Activated CD4-positive, alpha-beta memory T cell treated with anti-CD3 and anti-CD28 coated beads for 36 hours (primary cell): ENCODE measurements at places on chromosomes 12 and 14.

- H3K4me3 ChIP-seq, result no peak overlapping the region
- peaks cover 18% of the 10 kb centered on the region for H3K4me1 ChIP-seq
- no peak overlapping the region for H3K27ac ChIP-seq
- peaks cover 6% of the 10 kb centered on the region for H3K27me3 ChIP-seq
- no peak for DNase-seq
Measured at GRCh38 chr12:57126561-57126960, 1.7 kb upstream of the LRP1 start.

DNA sequence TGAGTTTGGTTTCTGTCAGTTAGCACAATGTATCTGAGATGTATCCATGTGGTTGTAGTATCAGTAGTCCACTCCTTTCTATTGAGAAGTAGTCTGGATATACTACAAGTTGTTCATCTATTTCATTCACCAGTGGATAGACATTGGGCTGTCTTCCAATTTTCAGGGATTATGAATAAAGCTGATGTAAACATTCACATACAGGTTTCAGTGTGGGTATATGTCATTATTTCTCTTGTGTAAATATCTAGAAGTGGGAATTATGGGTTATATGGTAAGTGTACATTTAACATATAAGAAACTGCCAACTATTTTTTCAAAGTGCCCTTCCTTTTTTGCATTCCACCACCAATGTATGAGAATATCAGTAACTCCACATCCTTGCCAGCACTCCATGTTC, 35.9 kb downstream of the PHLDA1 start:
- H3K27ac ChIP-seq, result no peak overlapping the region
- H3K36me3 ChIP-seq, result no peaks in the 10 kb centered on the region
- DNase-seq, result no peak
- no peaks in the 10 kb centered on the region for H3K27me3 ChIP-seq
- H3K4me1 ChIP-seq, result peaks cover 31% of the 10 kb centered on the region
- H3K4me3 ChIP-seq, result no peak overlapping the region

DNA sequence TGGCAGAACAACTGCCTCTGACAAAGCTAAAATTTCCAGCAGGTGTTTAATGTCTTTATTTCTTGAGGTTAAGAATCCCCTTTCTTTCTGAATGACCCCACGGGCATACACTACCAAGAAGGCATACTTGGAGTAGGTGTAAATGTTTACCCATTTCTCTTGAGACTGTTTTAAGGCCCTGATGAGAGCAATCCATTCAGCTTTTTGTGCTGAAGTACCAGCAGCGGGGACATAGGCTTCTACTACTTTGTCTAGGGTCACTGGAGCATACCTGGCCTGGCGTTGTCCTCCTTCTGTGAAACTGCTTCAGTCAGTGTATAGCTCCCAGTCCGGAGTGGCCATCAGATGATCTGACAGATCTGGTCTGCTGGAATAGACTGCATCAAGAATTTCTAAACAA, 22.7 kb downstream of the ANG start:
- H3K27ac ChIP-seq, result no peak overlapping the region
- H3K4me3 ChIP-seq, result no peak overlapping the region
- no peak for DNase-seq
- no peaks in the 10 kb centered on the region for H3K4me1 ChIP-seq

DNA sequence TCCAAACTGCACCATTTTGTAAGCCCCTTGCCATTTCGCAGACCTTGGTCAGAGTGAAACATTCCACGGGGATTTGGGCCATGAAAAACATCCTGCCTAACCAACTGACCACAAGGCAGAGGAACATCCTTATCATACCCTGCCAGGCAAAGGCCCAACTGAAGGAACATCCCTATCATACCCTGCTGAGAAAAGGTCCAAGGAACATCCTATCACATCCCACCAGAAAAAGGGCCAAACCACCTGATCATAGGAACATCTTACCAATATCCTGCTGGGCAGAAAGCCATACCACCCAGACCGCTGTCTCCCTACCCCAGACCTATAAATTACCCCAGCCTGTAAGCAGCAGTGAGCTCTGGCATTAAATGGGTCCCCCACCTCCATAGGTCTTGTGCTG, 19.4 kb upstream of the LRRC9 start:
- DNase-seq, result no peak
- no peak overlapping the region for H3K27ac ChIP-seq
- peaks cover 9% of the 10 kb centered on the region for H3K27me3 ChIP-seq
- H3K4me1 ChIP-seq, result no peaks in the 10 kb centered on the region

DNA sequence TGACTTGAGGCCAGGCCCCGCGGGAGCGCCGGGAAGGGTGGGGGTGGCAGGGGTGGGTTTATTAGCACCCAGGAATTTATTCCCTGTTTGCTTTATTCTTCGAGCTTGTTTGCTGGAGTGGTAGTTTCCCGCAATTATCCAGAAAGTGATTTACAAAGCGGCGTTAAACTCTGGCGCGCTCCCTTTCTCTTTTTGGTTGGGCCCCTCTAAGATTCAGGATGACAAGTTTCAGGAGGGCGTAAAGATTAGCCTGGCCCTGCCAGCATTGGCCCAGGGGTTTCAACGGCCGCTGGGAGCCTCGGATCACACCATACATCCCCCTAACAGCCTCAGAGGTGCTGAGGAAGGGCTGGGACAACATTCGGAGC, 444 bp upstream of the NKX2-8 start:
- H3K36me3 ChIP-seq, result no peaks in the 10 kb centered on the region
- no peak for DNase-seq
- H3K4me3 ChIP-seq, result no peak overlapping the region
- peaks cover 66% of the 10 kb centered on the region for H3K27me3 ChIP-seq

DNA sequence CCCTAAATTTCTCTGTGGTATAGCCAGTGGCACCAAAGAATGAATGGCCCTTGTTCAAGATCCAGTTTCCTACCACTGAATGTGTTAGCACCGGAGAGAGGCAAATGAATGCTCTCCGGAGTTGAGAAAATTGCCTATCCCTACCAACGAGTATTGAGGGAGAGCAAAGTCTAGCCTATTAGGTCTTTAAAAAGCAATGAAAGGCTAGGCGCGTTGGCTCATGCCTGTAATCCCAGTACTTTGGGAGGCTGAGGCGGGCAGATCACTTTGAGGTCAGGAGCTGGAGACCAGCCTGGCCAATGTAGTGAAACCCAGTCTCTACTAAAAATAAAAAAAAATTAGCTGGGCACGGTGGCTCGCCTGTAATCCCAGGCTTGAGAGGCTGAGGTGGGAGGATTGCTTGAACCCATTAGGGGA, 898 bp upstream of the RAB15 start:
- no peaks in the 10 kb centered on the region for H3K27me3 ChIP-seq
- H3K4me3 ChIP-seq, result peak overlapping the region; percentile 79
- H3K36me3 ChIP-seq, result no peaks in the 10 kb centered on the region
- H3K27ac ChIP-seq, result no peak overlapping the region

GRCh38 chr12:51077930-51078329, 5.5 kb downstream of the CSRNP2 start:
- H3K4me3 ChIP-seq, result no peak overlapping the region
- no peaks in the 10 kb centered on the region for H3K27me3 ChIP-seq
- no peak overlapping the region for H3K27ac ChIP-seq
- no peak for DNase-seq
- peaks cover 46% of the 10 kb centered on the region for H3K4me1 ChIP-seq
- peaks cover 13% of the 10 kb centered on the region for H3K36me3 ChIP-seq

- no peaks in the 10 kb centered on the region for H3K36me3 ChIP-seq
- H3K4me3 ChIP-seq, result no peak overlapping the region
- no peak for DNase-seq
- H3K4me1 ChIP-seq, result peaks cover 6% of the 10 kb centered on the region
Measured at GRCh38 chr12:54601841-54602240, 13.4 kb upstream of the PPP1R1A start.

DNA sequence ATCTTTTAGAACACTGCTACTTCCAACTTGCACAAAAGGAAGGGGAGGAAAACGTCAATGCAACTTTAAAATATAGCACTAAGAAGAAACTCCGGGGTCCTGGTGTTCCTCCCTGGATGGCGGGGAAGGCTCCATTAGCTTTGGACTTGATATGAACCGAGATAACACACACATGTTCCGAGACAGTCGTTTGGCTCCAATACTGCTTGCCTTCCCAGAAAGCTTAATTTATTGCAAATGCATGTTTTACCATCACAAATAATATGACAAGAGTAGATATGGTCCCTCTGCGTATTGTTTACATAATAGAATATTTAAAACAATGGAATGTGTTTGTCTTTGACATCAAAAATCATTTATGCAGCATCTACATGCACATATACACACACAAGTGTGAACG, 87.6 kb upstream of the CLMN start:
- H3K27me3 ChIP-seq, result no peaks in the 10 kb centered on the region
- no peak overlapping the region for H3K27ac ChIP-seq
- no peak for DNase-seq
- no peaks in the 10 kb centered on the region for H3K4me1 ChIP-seq
- no peaks in the 10 kb centered on the region for H3K36me3 ChIP-seq

DNA sequence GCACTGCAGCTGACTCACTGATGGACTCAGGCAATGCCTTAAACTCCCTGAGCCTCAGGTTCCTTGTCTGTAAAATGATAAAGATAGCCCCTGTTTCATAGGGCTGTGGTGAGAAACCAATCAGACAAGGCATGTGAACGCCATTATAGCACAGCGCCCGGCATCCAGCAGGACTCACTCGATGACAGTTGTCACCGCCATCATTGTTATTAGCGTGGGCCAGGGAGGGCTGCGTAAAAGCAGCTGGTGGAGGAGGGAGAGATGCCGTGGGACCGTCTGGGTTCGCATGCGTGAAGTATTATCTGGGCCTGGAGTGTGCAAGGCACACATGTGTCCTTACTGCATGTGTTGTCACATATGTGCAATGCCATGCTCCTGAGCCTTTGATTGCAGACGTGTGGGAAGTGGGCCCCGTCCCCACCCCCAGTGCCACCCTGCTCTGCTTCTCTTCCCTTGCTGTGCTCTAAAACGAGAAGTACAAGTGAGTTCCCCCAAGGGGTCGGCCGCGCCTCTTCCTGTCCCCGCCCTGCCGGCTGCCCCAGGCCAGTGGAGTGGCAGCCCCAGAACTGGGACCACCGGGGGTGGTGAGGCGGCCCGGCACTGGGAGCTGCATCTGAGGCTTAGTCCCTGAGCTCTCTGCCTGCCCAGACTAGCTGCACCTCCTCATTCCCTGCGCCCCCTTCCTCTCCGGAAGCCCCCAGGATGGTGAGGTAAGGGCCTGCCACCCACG, at the start of gene PTPN6:
TSS of gene PTPN6 (plus strand) at position 546 of the 730 bp plus-strand sequence. CDS start at position 703, 157 bp downstream.
- H3K27ac ChIP-seq, result peak within 1 kb of the TSS; percentile 97
- peak within 1 kb of the TSS; percentile 98 for H3K4me3 ChIP-seq
- H3K4me1 ChIP-seq, result peaks cover 63% of the 10 kb centered on the region
- no peaks in the 10 kb centered on the region for H3K27me3 ChIP-seq

GRCh38 chr12:106953352-106954250, 2.1 kb upstream of the TMEM263 start:
- DNase-seq, result no peak
- H3K36me3 ChIP-seq, result peaks cover 7% of the 10 kb centered on the region
- H3K4me3 ChIP-seq, result peak overlapping the region; percentile 10
- H3K4me1 ChIP-seq, result peaks cover 15% of the 10 kb centered on the region

DNA sequence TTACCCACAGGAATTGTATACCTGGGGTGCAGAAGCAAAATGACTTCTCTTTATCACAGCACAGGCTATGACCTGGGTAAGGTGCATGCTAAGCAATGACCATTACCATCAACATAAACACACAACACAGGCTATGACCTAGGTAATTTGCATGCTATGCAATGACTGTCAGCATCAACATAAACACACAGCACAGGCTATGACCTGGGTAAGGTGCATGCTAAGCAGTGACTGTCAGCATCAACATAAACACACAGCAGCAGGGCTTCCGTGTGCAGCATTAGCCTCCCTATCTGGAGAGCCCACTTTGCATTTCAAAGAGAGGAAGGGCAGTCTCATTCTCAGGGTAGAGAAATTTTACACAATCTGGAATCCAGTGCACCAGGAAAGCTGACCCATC, 583.0 kb downstream of the TMEM121 start:
- no peaks in the 10 kb centered on the region for H3K4me1 ChIP-seq
- peaks cover 5% of the 10 kb centered on the region for H3K27me3 ChIP-seq
- H3K4me3 ChIP-seq, result no peak overlapping the region
- no peaks in the 10 kb centered on the region for H3K36me3 ChIP-seq

DNA sequence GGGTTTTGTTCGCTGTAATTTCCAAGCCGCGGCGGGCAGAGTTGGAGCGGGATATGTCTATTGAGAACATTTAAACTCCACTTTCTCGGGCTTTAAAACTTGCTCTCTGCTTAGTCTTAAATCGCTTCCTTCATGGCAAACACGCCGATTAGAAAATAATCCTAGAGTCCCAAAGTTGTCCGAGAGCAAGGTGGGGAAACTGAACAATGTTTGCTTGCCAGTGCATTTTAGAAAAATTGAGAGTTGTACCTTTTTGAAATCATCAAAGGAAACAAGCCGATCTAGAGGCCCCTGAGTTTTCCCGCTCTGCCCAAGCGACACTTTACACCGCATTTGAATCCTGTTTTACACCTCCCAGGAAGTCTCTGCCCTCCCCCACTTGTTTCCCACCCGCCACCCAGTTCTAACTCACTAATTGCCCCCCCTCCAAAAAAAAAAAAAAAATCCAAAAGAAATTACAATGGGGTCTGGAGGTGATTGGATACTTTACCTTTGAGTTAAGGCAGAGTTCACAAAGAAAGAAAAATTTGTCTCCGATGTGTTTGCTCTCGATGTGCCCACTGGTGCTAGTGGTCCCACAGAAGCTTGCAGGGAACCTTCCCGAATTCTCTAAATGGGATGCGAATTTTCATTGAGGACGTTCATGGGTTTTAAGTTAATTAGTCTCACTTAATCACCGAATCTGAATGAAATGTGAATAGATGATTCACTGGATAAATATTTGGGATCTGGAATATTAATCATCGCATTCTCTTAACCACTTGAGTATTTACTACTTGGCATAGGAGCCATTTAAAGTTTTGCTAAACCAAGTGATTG, 2.3 kb downstream of the HMGA2 start:
- H3K36me3 ChIP-seq, result no peaks in the 10 kb centered on the region
- H3K4me3 ChIP-seq, result no peak overlapping the region
- H3K4me1 ChIP-seq, result peaks cover 12% of the 10 kb centered on the region
- H3K27me3 ChIP-seq, result peaks cover 47% of the 10 kb centered on the region
- no peak overlapping the region for H3K27ac ChIP-seq
- no peak for DNase-seq

GRCh38 chr12:46537387-46537955, 164.9 kb upstream of the SLC38A2 start:
- no peaks in the 10 kb centered on the region for H3K4me1 ChIP-seq
- no peaks in the 10 kb centered on the region for H3K27me3 ChIP-seq
- peaks cover 4% of the 10 kb centered on the region for H3K36me3 ChIP-seq
- no peak overlapping the region for H3K27ac ChIP-seq
- DNase-seq, result no peak

DNA sequence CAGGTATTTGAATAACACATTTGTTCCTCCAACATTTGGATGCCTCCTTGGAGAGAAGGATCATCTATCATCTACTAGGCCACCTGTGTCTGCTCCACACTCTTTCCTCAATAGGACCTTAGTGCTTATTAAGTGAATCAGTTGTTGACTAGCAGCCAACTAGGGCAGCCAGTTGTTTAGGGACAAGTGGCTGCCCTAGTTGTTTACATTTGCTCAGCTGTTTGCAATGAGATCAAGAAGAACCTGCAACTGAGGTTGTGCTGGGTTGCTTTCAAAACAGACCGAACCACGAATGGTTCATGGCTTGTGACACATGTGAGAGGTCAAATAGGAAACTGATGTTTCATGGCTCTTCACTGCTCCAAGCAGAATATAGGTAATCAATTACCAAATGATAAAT, 53.8 kb downstream of the TMCC3 start:
- H3K4me3 ChIP-seq, result no peak overlapping the region
- no peaks in the 10 kb centered on the region for H3K36me3 ChIP-seq
- no peak for DNase-seq
- H3K27ac ChIP-seq, result no peak overlapping the region
